Hematopoietic multipotent progenitor cell (in vitro differentiated cells): ENCODE measurements at places on chromosomes 2 and 18. TPM values are rescaled to one million over a fixed set of nuclear protein-coding genes. Genes with fewer than 3 reads are reported as not detected.

The MRPL33 gene
- total RNA-seq: 9.2 TPM

The ACMSD gene
- not detected for total RNA-seq

The DPYSL5 gene
- total RNA-seq: not detected

The IGFBP5 gene
- total RNA-seq: under 0.01 TPM

The LOXL3 gene
- 14.3 TPM for total RNA-seq

The SCN9A gene
- 29.9 TPM for total RNA-seq

The SLC30A3 gene
- total RNA-seq: under 0.01 TPM

The DES gene
- not detected for total RNA-seq

The MOCOS gene
- total RNA-seq: under 0.01 TPM

The VRK2 gene
- 11.6 TPM for total RNA-seq

The NOL4 gene
- not detected for total RNA-seq
